ENCODE measurements at places on chromosomes 7 and 10. TPM values are rescaled to one million over a fixed set of nuclear protein-coding genes. Genes with fewer than 3 reads are reported as not detected.

SMURF1 gene
- total RNA-seq = 22.2 TPM

- H3K27me3 ChIP-seq = peaks cover 3% of the 10 kb centered on the region
- peaks cover 62% of the 10 kb centered on the region for H3K36me3 ChIP-seq
- DNase-seq = no peak
- peak overlapping the region; percentile 97 for H3K27ac ChIP-seq
Observed at GRCh38 chr10:102152545-102152890, 329 bp downstream of the NOLC1 start.

DNA sequence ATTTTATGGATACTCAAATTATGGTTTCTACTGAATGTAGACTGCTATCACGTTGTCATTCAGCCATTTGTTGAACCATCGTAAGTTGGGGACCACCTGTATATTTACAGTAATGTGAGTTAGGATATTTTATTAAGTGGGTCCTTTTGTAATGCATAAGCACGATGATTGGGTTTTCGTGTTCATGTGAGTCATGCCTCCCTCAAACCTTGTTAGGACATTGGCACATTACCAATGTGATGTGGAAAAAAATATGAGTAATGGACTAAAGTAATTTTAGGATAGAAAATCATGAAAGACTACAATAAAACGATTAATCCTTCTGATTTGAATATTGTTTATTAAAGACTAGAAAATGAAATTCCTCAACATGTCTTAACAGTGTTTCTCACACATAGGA lies 8.7 kb downstream of the SMC3 start:
- H3K4me3 ChIP-seq = peak overlapping the region; percentile 66
- DNase-seq = peak; percentile 84
- H3K27ac ChIP-seq = peak overlapping the region; percentile 82
- H3K4me1 ChIP-seq = peaks cover 42% of the 10 kb centered on the region

DNA sequence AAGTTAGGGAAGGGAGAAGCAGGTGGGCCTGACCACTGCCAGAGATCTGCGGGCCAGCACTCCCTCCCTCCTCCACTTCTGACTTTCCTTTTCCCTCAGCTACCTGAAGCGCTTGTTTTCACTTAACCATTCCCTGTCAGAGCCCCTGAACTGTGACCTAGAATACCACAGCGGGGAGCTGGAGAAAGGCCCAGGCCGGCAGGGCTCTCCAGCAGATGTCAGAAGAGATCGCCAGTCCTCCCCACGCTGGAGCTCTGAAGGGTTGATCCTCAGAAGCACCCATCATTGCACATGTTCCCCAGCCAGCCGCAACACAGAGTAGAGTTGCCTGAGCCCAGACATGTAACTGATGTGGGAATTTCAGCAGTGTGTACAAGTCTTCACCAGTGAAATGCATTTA lies 44.4 kb upstream of the GAD2 start:
- no peaks in the 10 kb centered on the region for H3K36me3 ChIP-seq
- no peak overlapping the region for H3K4me3 ChIP-seq
- no peak for DNase-seq
- no peak overlapping the region for H3K27ac ChIP-seq
- peaks cover 3% of the 10 kb centered on the region for H3K27me3 ChIP-seq

DNA sequence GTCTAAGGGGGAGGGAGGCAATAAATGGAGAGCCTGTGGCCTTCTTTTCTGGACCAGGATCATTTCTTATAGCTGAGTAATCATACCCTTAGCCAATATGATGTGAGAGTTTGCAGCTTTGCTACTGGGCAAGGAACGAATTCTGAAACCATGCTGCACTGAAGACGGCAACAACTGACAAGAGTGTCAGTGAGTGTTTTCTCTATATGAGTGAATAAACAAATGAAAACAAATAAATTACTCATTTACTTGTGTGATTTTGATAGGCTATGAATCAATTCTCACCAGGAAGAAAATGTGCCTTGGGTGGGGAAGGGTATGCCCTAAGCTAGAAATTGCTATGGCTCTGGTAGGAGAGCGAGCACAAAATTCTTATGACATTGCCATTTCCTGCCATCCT lies 79.4 kb upstream of the LRRN3 start:
- H3K36me3 ChIP-seq = no peaks in the 10 kb centered on the region
- H3K27ac ChIP-seq = no peak overlapping the region
- H3K4me1 ChIP-seq = peaks cover 44% of the 10 kb centered on the region
- no peak overlapping the region for H3K4me3 ChIP-seq
- no peak for DNase-seq
